CD4-positive, alpha-beta T cell treated with Interleukin-12 subunit alpha and Interleukin-12 subunit beta, for 1 hour (primary cell): ENCODE measurements at places on chromosomes 6 and 20.

- DNase-seq: no peak
Observed at GRCh38 chr20:63778034-63778752, 38.6 kb downstream of the SLC2A4RG start.

DNA sequence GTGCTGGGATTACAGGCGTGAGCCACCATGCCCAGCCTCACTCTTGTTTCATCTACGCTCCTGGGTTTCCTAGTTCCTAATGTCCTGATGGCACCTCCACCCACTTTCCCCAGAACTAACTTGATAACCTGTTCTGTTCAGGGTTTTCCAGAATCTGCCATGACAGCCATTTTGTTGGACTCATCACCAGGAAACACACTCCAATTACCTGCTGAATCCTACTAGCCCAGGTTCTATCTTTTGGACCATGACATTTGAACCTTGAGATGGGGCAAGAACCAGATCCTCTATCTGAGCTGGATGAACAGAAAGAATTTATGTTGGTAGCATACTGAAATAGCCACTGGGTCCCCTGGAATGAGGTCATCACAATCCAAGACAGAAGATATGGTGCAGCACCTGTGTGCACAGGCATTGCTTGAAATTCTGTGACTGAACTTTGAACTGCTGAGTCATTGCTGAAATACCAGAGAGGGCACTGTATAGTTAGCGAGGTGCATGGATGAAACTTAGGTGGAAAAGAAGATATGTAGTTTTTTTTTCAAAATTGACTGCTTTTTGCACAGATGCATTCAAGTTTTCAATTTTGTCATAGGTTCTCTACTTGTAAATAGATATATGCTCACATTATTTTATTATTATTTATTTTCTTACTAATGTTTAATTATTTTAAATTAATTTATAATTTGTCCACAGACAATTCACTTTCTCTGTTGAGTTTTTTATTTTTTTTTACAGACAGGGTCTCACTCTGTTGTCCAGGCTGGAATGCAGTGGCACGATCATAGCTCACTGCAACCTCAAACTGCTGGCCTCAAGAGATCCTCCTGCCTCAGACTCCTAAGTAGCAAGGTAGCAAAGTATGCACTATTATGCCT, 42.8 kb upstream of the TASP1 start:
- DNase-seq: no peak

GRCh38 chr20:39853636-39854035, 835.4 kb downstream of the MAFB start:
- DNase-seq: no peak

DNA sequence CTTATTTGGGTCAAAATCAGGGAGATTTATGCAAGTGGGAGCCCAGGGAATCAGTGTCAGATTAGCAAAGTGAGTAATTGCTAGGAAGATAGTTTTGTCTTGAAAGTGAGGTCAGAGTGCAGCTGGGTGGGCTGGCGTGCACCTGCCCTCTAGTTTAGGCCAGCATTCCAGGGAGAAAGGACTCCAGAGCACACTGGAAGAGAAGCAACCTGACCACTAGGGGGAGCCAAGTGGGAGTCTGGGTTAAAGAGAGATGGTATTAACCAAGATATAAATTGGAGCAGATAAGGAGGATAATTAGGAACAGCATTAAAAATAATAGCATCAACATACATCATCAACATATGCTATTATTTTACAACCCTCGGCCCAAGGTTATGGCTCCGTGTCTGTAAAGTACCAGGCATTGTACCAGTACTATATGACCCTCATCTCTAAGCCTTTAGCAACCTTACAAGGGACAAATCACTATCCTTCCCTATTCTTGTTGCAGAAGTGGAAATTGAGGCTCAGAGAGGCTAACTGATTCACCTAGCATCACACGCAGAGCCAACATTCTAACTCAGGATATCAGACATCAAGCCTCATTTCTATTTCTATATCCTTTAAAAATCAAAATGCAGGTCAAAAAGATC, 57.8 kb downstream of the SLC2A10 start:
- peak; percentile 14 for DNase-seq

DNA sequence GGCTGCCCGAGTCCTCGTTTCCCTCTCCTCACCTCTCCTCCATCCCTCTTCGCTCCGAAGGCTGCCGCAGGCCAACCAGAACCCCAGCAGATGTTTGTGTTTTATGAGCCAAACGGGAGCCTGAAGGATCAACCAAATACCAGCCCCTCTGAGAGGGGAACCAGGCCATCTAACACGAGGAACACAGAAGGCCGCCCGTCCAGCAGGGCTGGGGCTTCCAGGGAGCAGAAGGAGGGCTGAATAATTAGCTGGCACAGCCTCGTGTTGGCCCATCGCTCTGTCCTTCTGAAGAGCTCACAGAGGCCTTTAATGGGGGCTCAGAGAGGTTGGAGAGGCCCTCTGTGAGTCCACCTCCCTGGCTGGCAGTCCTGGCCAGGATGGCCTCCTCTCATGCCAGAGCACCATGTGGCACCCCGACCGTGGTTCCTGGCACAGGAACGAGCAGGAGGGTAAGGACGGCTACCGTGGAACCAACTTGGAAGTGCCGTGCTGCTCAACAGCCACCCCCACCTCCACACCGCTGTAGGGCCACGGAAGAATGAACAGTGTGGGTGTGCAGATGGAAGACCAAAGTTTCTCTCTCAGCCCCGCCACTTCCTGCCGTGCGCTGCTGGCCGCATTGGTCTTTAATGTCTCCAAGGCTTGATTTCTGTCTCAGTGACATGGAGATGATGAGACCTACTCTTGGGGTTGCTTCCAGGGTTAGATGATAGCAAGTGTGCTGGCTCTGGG, 155.2 kb downstream of the SCML4 start:
- peak; percentile 9 for DNase-seq

DNA sequence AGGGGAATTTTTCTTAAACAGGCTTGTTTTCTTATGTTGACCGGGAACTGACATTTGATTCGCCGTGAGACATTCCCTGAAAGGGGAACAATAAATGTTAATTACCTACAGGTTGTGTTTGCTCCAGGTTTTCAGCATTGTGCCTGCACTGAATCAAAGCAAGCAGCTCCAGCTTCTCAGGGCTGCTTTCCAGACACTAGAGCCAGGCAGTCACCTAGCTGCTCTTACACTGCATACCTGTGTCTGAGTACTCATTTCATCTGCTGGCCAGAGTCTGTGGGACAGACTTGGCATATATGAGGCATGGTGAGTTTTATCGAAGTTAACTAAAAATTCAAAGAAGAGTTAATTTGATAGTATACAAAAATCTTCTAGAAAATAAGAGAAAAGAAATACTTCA, 951.8 kb upstream of the MAP3K7 start:
- no peak for DNase-seq
